Activated naive CD8-positive, alpha-beta T cell treated with anti-CD3 and anti-CD28 coated beads for 36 hours (primary cell): ENCODE measurements at places on chromosomes 6 and 20. TPM values are rescaled to one million over a fixed set of nuclear protein-coding genes. Genes with fewer than 3 reads are reported as not detected.

DNA sequence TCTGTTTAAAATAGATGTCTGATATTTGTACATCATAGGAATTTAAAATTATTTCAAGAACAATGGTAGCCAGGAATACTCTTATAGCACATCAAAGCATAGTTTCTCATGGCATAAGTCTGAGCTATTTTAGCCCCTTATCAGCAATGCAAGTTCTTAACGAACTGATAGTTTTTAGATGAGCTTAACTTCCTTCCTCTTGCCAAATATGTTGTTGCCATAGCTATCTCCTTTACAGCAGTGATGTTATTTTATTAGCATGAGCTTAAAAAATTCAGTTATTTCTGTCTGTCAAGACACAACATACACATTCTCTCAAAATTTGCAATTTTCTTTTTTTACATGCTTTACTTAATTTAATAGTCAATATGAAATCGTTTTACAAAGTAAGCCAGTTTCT is 867.2 kb downstream of the PHF3 start:
- DNase-seq = no peak

GRCh38 chr20:43507150-43508080 is at the start of gene L3MBTL1:
Gene L3MBTL1 (plus strand): TSS chr20:43507697. CDS start chr20:43513504, 5,807 bp downstream.
- peak; percentile 31 for DNase-seq

DNA sequence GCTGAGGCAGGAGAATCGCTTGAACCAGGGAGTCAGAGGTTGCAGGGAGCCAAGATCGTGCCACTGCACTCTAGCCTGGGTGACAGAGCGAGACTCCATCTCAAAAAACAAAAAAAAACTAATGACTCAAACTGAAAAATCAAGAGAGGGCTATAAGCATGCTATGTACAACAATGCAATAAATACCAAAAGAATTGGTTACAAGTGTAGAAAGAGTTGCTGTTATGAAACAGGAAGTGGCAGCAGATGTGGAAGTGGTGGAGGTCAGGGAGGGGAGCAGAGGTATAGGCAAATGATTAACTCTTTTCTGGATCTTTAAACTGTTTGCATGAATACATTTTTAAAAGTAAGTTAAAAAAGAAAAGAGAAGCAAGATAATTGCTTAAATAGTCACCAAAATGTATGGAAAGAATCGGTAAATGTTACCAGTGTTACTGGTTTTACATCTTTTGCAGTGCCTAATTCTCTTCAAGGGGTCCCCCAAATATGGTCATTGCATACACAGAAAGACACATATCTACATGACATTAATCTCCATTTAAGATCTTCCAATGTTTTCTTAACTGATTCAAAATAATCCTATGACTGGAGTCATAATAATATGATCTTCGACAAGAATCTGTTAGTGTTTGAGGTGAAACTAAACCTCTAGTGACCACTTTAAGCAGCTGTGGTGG is 15.0 kb downstream of the CALHM6 start:
- peak; percentile 14 for DNase-seq

DNA sequence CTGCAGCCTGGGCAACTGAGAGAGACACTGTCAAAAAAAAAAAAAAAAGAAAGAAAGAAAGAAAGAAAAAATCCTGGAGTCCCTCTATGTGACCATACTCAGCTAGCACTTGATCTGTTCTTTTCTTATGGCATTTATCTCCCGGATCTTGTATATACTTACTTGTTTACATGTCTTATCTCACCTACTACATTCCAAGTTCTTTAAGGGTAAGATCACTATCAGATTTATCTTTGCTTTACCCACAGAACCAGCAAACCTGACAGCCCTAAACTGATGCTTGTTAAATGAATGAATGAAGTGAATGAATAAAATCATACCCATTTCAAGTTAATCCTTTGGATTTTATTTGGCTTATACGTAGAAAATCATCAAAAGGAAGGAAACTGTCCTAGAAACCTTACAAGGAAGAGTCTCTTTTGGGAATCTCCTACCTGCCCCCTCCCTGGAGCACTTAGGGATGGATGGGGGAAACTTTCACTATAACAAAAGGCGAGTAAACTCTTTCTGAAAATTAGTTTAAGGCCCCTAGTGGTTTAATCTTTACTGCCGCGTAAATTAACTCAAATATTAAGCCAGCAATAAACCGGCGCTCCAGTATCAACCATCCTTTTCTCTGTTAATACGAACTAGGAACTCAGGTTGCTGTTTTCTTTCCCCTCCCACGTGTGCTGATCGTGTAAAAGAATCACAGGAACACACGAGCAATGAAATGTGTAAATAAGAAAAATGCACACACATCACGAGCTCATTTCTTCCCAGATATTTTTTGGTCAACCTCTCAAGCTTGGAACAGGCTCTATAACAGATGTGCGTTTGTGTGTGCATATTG is 1.3 kb upstream of the UTRN start:
- no peak for DNase-seq

DNA sequence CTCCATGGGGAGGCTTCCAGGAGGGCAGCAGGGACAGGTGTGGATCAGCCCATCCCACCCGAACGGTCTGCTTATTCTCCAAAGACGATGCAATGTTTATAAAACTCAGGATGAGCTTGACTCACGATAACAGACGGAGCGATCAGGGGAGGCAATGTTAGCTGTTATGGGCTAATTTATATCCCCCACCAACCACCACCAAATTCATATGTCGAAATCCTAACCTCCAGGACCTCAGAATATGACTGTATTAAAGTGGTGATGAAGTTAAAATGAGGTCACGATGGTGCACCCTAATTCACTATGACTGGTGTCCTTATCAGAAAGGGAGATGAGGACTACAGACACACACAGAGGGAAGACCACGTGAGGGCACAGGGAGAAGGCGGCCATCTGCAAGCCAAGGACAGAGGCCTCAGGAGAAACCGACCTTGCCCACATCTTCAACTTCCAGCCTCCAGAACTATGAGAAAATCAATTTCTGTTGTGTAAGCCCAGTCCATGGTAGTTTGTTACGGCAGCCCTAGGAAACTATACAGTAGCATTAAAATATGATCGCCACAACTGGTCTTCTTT is 7.0 kb downstream of the ADTRP start:
- DNase-seq = no peak

GRCh38 chr6:9523462-9523861 is 891.4 kb downstream of the TFAP2A start:
- DNase-seq = no peak

DNA sequence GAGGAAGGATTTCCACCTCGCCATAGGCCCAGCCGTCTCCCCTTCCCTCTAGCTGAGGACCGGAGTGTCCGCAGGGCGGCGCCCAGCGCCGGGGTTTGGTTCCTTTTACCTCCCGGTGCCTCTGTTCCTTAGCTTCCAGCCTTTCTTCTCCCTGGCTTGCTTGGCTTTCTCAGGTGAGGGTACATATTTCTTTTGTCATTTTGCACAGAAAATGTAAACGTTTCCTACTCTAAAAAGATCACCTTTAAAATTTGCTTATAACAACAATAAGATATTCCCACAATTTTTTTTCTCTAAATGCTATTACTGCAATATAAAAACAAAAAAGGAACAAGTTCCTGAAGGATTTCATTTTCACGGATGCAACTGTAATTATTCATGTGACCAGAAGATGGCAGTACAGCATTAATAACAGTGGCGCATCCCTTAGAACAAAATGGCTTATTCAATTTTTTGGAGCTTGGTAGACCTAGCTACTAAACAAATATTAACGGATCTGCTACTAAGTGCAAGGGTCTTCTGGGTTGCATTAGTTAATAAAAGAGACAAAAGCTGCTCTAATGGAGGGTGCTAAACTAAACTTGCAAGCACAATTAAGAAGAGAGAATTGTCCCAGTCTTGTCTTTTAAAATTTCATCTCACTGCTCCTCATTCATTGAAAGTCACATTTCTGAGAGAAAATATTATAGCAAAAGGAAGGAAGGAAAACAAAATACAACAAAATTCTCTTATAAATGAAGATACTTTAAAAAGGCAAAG is 172.9 kb downstream of the ADGRG6 start:
- DNase-seq = no peak

The MROH8 gene
- total RNA-seq = 2.2 TPM

- no peak for DNase-seq
Measured at GRCh38 chr20:37991157-37991866, 41.9 kb downstream of the TTI1 start.

The MYLIP gene
- 8.4 TPM for total RNA-seq

DNA sequence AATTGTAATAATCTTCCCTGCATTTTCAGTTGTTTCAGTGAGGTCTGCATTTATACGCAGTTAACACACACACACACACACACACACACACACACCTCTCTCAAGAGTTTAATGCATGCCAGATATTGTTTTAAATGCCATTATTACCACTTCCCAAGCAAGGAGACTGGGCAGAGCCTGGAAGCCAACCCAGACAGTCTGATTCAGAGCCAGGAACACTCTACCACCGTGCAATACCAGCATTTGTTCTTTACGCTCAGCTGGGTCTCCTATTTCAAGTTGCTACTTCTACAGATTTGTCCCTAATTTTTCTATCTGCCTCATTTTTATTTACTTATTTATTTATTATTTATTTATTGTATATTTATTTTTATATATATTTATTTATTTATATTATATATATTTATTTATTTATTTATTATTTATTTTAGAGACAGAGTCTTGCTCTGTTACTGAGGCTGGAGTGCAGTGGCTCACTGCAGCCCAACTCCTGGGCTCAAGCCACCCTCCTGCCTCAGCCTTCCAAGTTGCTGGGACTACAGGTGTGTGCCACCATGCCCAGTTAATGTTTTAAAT is 68.4 kb downstream of the PCSK2 start:
- DNase-seq = no peak

GRCh38 chr20:23622839-23623343 is 14.9 kb downstream of the CST3 start:
- DNase-seq = no peak

The PDYN gene
- total RNA-seq = not detected

The C6orf52 gene
- 5.7 TPM for total RNA-seq

The KCNQ2 gene
- total RNA-seq = not detected

DNA sequence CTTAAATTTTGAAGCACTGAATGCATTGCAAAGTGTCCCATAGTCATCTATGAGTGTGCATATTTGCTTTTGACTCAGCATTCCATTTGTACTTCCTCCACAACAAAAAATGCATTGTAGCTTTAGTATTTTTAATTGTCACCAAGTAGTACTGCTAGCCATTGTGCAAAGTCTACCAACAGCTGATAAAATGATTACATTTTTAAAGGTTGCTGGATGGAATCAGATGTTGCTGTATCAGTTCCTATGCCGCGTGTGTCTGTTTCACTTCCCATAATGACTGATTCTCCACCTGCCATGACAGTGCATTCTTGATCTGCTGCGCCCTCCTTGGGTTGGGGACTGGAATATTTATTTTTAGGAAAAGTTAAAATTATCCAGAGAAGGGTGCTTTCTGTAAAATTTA is 41.2 kb downstream of the SLX4IP start:
- DNase-seq = no peak

DNA sequence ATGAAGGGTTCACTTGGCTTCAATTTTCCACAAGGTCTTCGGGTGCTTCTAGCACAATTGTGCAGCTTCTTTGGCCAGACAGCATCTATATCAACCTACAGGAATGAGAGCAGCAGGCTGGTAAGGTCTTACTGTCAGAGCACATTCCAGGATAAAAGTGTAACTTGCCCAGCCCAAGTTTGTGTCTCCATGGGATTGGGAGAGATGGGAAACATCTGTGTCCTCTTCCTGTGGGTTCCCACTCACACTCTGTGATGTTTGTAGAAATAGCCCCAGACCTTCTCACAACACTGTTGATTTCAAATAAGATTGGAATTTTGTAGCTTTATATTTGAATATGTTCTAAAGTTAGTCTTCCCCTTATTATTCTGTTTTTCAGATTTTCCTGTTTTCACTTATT is 83.4 kb upstream of the RGS17 start:
- DNase-seq = no peak

DNA sequence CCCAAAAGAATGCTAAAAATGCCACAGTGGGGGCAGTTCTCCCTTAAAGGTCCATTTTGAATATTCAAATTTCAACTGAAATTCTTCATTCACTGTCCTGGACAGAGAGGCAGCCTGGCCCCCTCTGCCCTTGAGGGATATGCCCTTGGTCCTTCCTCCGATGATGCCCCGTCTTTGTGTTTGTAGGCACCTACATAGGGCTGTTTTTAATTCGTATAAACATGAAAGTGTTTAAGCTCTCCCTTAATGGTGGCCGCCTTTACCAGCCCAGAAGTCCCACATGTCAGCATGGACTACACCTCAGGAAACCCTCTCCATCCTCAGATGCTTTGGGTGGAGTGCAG is 70.2 kb downstream of the SSR1 start:
- no peak for DNase-seq

The CTSZ gene
- total RNA-seq = 25.4 TPM

- DNase-seq = no peak
Measured at GRCh38 chr20:11128721-11129120, 454.9 kb upstream of the JAG1 start.

GRCh38 chr6:125867483-125867942 is 76.8 kb downstream of the NCOA7 start:
- DNase-seq = no peak

The BTN1A1 gene
- total RNA-seq = 0.14 TPM

The ATP6V1G2 gene
- 1.0 TPM for total RNA-seq
